ENCODE measurements at places on chromosomes 1 and 21. TPM values are rescaled to one million over a fixed set of nuclear protein-coding genes. Genes with fewer than 3 reads are reported as not detected.

Gene FAM72B
- 12.0 TPM for total RNA-seq

Gene LCE1B
- not detected for total RNA-seq

Gene NEXN
- total RNA-seq: 2.4 TPM

Gene WNT3A
- total RNA-seq: not detected

Gene IVNS1ABP
- 95.9 TPM for total RNA-seq

Gene RAB25
- 1.6 TPM for total RNA-seq

Gene ATP1A4
- not detected for total RNA-seq

DNA sequence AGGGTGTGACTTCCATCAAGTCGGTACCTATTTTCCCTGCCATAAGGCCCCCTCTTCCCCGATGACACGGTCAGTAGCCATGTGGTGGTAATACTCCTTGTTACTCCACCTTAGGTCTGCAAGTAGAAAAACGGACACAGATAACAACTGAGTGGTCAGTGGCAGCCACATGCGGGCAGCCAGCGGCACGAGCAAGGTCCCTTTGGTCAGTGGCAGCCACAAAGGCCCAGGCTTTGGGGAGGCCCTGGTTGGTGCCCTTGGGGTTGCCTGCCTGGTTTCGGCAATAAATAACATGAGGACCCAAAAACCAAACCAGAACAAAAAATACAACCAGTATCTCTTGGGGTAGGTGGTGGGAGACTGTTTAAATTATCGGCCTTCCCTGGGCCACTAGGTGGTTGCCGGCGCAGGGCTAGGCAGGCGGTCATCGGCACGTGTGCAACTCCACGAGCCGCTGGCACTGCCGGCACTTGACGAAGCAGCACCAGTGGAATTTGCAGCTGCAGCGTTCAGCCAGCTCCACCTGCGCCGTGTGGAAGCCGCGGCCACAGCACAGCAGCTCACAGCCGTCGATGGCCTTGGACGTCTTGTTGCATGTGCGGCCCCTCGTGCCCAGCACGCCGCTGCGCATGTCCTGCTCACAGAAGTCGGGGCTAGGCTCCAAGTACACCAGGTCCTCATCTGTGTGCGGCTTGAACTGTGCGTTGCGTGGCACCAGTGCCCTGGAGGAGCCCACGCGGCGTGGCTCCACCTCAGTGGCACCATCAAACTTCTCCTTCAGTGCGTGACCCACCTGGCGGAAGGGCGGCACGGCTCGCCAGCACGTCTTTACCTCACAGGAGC lies 23.1 kb downstream of the WNT4 start:
- peaks cover 12% of the 10 kb centered on the region for H3K36me3 ChIP-seq
- peak overlapping the region; percentile 24 for H3K27ac ChIP-seq
- H3K27me3 ChIP-seq: peaks cover 6% of the 10 kb centered on the region

DNA sequence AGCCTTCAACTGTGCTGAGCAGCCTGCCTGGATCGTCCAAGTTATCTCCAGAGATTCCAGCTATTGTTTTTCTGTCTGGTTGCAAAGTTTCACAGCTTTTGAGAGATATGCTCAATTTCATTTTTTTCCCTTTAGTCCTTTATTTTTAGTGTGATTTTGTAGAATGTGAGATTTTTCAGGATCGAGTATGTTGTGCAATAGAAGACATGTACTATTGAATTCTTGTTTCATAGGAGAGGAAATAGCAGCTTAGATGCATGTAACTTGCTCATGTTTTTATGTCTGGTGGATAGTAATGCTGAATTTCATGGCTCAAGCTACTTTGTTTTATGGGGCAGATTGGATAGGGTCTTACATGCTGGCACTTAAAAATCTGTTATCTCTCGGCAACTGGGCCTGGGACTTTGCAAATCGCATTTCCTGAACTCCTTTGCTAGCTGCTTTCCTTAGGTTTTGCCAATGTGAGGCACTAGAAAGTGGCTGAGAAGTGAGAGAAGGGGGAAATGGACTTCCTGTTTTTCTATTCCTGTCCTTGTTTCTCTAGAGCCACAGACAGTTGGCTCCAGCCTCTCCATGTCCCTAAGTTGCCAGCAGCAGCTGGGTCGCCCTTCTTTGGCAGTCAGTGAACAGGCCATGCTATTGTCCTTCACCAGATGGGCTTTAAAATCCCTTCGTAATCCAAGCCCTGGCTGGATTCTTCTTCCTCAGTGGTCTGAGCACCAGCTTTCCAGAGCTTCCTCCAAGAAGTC lies 101.4 kb upstream of the PDE4B start:
- no peak overlapping the region for H3K4me3 ChIP-seq
- H3K4me1 ChIP-seq: no peaks in the 10 kb centered on the region
- no peak overlapping the region for H3K27ac ChIP-seq
- H3K36me3 ChIP-seq: peaks cover 1% of the 10 kb centered on the region

DNA sequence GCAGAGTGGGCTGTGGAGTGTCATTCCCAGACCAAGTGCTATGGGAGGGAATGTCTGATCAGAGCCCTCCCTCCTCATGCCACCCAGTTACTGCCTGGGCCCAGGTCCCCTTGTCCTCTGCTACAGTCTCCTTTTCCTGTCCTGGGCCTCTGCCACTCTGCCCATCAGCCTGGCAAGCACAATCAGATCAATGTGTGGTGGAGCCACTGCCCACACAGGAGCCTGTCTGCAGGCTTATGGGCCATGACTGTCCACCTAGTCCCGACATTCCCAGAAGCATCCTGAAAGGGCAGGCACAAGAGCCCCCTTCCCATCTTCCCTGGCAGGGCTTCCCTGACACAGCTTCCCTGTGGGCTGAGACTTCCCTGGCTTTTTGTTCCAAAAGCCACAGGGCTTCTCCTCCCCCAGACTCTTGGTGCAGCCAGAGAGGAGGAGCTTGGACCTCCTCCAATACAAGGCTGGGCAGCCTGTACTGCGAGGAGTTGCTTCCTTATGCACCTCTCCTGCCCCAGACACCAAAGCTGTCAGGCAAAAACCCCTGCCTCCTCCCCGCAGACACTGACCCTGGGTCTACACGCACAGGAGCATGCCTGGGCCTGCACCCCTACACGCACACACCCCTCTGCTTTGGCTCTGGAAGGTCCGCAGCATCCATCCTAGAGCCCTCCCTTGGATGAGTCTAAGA lies 29.2 kb upstream of the CNTN2 start:
- H3K4me1 ChIP-seq: no peaks in the 10 kb centered on the region
- H3K27me3 ChIP-seq: peaks cover 10% of the 10 kb centered on the region
- no peaks in the 10 kb centered on the region for H3K36me3 ChIP-seq
- H3K27ac ChIP-seq: no peak overlapping the region
- no peak for DNase-seq

GRCh38 chr1:218521414-218522169 lies 176.5 kb downstream of the TGFB2 start:
- peak; percentile 40 for DNase-seq
- H3K27ac ChIP-seq: no peak overlapping the region
- peaks cover 11% of the 10 kb centered on the region for H3K4me1 ChIP-seq
- no peaks in the 10 kb centered on the region for H3K27me3 ChIP-seq
- H3K36me3 ChIP-seq: no peaks in the 10 kb centered on the region

DNA sequence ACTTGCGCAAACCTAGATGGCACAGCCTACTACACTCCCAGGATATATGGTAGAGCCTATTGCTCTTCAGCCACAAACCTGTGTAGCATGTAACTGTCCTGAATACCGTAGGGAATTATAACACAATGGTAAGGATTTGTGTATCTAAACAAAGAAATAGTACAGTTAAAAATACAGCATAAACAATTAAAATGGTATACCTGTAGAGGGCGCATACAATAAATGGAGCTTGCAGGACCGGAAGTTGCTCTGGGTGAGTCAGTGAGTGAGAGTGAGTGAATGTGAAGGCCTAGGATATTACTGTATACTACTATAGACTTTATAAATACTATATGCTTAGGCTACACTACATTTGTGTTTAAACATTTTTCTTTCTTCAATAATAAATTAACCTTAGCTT lies 99.3 kb downstream of the PLD5 start:
- no peak overlapping the region for H3K4me3 ChIP-seq
- DNase-seq: no peak
- no peaks in the 10 kb centered on the region for H3K4me1 ChIP-seq
- no peaks in the 10 kb centered on the region for H3K36me3 ChIP-seq
- H3K27ac ChIP-seq: no peak overlapping the region

- peaks cover 9% of the 10 kb centered on the region for H3K36me3 ChIP-seq
- DNase-seq: peak; percentile 53
- H3K4me1 ChIP-seq: peaks cover 70% of the 10 kb centered on the region
- H3K27ac ChIP-seq: peak overlapping the region; percentile 80
- peak overlapping the region; percentile 94 for H3K4me3 ChIP-seq
- H3K27me3 ChIP-seq: peaks cover 11% of the 10 kb centered on the region
These were observed 995 bp downstream of the ID3 start for GRCh38 chr1:23558140-23558871.

DNA sequence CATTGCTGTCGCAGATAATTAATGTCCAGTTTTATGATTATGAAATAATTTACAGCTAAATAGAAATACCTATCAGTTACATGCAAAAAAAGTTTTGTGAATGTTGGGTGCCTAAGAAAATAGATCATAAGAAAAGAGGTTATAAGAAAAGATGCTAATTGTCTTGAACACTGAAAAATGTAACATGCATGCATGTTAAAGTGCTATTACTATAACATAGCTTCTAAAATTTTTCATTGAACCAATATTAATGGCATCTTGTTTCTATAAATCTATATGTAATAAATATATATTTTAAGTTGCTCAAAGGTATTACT lies 35.5 kb upstream of the SCYL3 start:
- no peaks in the 10 kb centered on the region for H3K27me3 ChIP-seq
- no peak for DNase-seq
- H3K4me1 ChIP-seq: no peaks in the 10 kb centered on the region
- no peaks in the 10 kb centered on the region for H3K36me3 ChIP-seq
- H3K27ac ChIP-seq: no peak overlapping the region
- no peak overlapping the region for H3K4me3 ChIP-seq
